ENCODE measurements at places on chromosomes 16 and 17.

DNA sequence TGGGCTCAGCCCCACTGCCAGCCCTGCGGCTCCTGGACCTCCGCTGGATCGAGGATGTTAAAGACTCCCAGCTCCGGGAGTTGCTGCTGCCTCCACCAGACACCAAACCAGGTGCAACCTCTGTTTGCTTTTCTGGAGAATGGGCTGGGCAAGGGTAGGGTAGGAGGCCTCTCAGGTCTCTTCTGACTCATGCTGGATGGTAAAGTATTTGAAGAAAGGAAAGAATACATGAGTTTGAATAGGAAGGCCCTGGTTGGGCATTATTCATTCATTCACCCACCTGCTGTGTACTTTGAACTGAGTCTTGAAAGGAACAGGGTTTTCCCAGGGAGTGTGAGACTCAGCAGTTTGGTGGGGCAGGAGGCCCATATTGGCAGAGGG lies 6.5 kb upstream of the ORAI3 start:
- DNase-seq, result no peak

DNA sequence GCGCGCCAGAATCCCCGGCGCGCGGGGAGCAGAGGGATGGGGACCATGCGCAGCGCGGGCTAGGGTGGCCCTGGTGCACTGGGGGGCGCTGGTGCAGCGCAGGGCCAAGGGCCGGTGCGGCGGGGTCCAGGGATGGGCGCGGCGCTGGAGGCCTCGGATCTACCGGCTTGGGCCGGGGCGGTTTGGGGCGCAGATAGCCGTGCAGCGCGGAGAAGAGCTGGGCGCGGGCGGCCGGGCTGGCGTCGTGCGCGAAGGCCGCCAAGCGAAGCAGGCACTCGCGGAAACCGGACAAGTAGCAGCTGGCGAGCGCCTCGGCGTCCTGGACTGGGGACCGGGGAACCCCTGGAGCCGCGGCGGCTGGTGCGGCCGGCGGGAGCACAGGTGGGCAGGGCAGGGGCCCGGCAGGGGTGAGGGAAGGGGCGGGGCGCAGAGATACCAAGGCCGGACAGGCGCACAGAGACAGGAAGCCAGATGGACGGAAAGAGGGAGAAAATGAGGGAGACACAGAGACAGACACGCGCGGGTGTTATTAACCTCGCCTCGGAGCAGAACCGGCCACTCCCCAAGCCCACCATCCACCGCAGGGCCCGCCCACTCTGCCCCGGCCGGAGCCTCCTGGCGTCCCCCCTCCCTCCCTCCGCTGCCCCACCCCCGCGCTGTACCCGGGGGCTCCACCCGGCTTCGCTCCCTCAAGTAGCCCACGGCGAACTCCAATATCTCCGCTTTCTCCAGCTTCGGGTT lies 2.1 kb downstream of the HES7 start:
- DNase-seq, result no peak

DNA sequence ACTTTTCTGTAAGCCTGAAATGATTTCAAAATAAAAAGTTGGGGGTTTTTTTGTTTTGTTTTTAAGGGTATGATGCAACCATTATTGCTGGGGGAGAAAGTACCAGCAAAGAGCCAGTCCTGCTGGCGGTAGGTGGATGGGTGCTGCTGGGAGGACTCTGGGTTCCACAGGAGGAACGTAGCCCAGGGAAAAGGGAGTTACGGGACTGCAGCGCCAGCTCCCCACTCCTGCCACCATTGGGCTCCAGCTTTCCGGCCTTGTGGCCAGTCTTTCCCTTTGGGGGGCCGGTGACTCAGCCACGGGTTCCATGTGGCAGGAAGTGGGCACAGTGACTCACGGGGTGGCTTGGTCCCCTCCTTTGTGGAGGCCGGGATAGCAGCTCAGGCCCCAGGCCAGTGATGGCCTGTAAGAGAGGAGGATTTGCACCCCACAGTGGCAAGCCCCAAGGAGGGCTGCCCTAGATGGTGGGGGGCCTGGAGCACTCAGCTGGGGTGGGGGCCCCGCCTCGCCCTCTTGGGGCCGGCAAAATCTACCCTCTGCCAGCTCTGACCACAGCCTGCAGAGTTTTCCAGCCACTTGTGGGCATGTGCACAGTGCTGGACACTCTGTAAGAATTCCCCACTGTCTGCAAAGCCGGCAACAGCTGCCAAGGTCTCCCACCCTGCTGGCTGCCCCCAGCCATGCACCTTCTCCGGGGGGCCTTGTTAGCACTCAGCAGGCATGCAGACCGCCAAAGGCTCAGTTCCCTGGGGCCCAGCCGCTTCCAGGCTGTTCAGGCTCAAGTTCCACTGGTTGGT lies 30.4 kb downstream of the SOCS3 start:
- DNase-seq, result no peak

GRCh38 chr17:72192800-72193192 lies 72.0 kb downstream of the SOX9 start:
- no peak for DNase-seq

GRCh38 chr16:54286366-54287130 lies at the start of gene IRX3:
Gene IRX3, minus strand, starts transcription at chr16:54286787. Its CDS starts 737 bp downstream, at chr16:54286050.
- DNase-seq, result no peak

GRCh38 chr16:69064124-69064763 lies 41.2 kb upstream of the HAS3 start:
- no peak for DNase-seq

GRCh38 chr16:57868913-57869520 lies 66.7 kb upstream of the KIFC3 start:
- no peak for DNase-seq

DNA sequence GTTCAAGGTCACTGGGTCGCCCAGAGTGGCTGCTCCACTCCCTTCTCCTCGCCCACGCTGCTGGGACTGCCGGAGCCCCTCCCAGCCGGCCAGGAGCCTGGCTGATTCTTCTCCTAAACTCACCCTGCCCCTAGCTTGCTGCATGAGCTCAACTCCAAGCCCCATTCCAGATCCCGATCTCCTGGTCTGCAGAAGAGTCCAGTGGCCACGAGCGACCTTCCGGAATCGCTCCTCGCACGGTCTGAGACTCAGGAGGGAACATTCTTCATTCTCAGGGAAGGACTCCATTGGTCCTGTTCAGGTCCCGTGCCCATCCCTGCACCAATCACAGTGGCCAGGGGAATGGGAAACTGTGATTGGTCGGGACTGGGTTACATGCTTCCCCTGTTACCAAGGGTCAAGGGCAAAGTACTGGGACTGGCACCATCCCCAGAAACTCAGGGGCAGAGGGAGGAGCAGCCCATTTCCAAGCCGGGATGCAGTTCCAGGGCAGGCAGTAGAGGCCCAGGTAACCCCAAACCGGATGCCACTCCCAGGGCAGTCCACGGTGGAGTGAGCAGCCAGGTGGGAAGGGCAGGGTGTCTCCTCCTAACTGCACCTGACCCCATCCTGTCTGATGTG lies 24.5 kb upstream of the CIBAR2 start:
- DNase-seq, result no peak

DNA sequence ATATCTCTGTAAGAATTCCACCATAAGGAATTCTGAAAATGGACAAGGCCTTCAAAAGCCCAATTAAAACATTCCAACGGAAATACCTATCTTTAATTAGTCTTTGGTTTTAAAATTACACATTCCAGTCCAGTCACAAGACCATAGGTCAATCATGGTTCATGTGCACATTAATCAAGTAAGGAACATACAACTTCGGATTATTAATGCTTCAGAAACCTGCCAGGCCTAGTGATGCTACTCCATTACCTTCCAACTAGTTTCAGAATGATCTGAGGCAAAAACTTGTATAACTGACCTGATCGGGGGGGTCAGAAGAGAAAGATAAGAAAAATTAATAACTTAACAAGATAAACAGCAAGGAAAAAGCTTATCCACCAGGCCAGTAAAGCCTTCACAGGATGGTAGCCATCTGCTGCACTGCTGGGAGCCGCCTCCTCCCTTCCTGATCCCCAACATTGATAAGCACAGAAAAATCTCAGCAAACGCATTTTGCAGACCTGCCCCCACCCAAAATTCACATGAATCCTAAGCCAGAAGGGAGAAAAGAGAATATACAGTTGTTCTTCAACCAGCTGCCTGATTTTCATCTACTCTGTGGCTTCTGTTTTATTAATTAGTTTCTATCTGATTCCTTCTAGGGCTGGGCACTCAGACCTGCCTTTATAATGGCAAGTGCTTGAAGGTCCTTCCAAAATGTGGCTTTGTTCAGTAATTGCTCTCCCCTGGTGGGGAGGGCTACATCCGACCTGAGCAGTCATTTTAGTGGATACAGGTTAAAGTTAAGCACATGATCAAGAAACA lies 6.0 kb downstream of the SDR42E1 start:
- DNase-seq, result no peak

DNA sequence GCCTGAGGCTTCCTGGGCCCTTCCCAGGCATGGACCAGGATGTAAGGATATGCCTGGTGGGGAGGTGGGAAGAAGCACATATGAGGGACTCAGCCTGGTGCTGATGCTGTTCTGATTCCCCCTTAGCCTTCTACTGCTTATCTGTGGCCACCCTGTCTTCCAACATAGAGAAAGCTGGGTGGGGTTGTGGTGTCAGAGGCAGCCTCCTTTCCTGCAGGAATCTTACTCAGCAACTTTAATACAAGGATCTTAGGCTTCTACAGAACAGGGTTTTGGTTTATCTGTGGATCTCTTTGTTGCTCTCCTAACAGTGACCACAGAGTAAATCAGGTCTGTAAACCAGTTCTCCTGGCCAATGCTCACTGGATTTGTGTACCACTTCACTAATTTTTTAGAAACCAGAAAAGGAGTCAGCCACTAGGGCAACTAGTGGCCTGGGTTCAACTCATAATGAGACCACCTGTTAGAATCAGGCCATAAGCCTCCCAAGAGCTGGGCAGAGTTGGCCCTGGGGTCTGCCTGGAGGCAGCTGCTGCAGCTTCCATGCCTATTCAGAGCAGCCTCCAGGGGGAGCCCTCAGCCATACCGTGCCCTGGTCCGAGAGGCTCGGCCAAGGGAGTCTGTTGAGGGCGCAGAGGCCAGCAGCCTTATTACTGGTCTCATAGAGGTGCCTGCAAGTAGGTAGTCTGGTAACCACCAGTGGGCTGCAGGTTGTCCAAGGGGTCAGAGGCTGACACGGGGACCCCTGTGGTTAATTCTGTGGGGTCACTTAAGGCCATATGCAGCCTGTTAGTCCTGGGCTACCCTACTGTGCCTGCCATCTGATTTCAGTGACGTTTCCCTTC lies 7.1 kb downstream of the HAS3 start:
- no peak for DNase-seq

GRCh38 chr17:2174468-2175293 lies 119.8 kb downstream of the HIC1 start:
- DNase-seq, result no peak

GRCh38 chr16:28105954-28106353 lies 42.4 kb upstream of the GSG1L start:
- no peak for DNase-seq

DNA sequence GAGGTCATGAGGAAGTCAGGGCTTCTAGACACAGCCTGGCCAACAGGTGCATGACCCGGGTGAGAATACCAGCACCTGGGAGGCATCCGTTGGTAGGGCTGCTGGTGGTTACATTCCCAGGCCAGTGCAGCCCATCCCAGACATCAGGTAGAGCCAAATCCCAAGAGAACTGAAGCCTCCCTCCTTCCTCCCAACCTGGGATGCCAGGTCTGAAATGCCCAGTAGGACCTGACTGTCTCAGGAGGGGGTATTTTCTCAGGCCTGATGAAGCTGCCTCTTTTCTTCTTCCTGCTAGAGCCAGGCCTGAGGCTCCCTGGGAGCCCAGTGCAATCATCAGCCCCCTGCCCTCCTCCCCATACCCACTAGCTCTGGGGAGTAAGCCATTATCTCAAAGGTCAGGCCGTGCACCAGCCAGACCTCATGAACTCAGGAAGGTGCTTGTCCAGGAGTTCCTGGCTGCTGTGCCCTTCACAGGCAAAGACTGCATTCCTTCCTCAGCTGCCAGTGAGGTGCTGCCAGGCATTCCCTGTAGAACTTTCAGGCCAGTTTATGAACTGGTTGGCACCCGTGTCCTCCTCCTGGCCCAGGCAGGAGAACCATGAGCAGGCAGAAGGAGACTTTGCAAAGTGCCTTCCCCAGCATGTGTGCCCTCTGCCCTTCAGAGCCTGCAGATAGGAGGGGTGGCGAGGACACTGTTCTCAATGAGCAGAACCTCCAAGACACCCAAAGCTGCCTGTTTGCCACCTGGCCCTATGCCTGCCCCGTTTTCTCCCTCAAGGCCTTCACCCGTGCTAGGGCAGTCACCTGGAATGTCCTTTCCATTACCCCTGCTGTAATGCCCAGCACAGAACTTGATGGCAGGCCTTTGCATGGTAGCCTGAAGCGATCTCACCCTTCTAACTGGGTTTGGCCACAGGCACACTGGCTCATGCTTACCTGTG lies 7.6 kb downstream of the TBX2 start:
- no peak for DNase-seq

- DNase-seq, result no peak
Observed at GRCh38 chr17:4407851-4408250, 25.9 kb upstream of the SPNS3 start.

DNA sequence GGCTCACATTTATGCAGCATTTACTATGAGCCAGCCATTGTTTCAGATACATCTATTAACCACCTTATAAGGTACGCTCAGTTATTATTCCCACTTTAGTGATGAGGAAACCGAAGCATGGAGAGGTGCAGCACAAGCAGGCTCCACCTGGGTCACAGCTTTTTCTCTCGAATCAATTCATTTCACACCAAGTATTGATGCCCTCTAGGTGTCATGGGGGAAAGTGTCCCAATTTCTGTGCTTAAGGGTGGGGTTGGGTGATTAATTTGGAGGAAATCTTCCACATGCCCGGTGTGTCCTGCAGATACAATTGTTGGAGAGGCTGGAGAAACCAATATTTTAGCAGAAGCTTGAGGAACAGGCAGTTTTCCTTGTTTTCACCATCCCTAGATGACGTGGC lies 62.7 kb upstream of the DNAJA2 start:
- no peak for DNase-seq

All from stimulated activated CD4-positive, alpha-beta T cell treated with anti-CD3 and anti-CD28 coated beads, Interleukin-15, amount 100 ng/mL, for 1 hour (primary cell).